ENCODE measurements at places on chromosomes 16 and 17.

GRCh38 chr16:4505356-4506147 is 29.4 kb downstream of the HMOX2 start:
- DNase-seq, result peak; percentile 87

DNA sequence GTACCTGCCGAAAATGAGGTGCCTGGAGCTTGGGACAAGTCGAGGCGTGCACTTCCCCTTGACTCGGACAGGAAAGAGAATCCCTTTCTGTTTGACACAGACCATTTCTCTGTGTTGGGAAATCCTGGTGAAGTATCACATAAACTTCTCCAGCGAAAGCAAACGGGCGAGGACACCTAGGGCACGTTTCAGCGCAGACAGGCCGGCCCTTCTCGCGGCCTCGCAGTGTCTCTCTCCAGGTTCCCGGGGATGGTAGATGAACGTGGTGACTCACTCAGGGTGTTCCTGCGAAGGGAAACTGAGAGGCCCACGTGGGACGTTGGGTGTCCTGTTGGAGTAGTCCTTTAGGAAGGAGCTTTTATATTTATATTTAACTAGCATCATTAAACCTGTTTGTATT is 36.3 kb upstream of the ZNF750 start:
- no peak for DNase-seq

GRCh38 chr16:83713597-83713996 is 94.2 kb upstream of the HSBP1 start:
- no peak for DNase-seq

DNA sequence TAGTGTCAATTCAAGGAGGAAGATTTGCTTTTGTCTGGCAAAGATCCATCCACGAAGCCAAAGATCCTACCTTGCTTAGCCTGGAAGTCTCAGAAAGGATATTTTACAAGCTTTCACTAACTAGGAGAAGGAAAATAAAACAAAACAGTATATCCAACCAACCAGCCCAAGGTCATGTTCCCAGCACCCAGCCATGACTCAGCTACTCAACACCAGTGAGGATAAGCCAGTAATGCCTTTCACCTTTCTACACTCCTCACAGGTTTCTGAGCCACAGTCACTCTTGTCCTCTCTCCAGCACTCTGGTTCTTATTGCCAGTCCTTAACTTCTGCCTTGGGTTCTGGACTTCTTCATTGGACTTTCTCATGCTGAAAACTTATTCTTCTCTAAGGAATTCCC is 116.2 kb downstream of the CDH11 start:
- no peak for DNase-seq

DNA sequence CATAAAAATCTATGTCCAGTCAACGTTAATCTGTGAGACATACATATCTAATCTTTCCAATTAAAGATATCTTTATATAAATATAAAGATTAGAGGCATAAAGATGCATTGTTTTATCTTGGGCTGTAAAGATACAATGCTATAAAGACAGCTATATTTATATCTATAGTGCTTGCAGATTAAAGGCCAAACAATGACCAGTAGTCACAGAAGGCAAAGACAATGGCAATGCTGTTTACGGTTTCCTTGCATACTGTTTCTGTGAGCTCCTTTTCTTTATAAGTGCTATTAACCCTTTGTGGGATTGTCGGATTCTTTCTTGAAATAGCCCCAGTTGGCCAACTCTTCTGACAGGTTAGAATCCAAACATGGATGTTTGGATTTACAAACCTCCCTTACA is 85.5 kb upstream of the SALL1 start:
- DNase-seq, result no peak
